ENCODE measurements at places on chromosomes 1 and 21.

- DNase-seq = no peak
Observed at GRCh38 chr1:93426181-93426580, 21.7 kb upstream of the FNBP1L start.

DNA sequence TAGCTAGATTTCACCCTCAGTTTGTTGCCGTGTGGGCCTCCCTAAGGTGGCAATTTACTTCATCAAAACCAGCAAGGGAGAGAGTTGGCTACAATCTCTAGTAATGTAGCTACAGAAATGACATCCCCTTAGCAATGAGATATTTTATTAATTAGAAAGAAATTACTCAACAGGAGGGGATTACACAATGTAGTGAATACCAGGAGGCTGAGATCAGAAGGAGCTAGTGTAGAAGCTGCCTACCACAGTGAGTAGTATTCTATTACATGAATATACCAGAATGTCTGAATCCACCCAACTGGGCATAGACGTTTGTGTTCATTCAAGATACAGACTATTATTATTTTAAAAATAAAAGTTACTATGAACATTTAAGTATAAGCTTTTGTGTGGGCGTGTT, 868.2 kb upstream of the CXADR start:
- no peak for DNase-seq

DNA sequence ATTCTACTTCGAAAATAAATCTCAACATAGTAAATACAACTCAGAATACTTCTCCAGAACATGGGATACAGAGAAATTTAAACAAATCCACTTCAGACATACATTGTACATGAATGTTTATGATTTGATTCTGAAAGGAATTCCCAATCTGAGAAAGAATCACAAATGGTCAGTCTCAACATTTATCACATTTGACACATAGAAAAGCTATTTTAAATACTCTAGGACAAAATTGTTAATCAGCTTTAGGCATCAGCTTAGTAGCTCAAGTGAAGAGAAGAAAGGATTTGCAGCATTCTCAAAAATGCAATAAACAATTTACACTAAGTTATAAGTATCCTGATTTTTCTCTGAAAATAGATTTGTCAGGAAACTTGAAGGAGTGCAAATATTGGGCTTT, 184.8 kb downstream of the PTPRC start:
- no peak for DNase-seq

DNA sequence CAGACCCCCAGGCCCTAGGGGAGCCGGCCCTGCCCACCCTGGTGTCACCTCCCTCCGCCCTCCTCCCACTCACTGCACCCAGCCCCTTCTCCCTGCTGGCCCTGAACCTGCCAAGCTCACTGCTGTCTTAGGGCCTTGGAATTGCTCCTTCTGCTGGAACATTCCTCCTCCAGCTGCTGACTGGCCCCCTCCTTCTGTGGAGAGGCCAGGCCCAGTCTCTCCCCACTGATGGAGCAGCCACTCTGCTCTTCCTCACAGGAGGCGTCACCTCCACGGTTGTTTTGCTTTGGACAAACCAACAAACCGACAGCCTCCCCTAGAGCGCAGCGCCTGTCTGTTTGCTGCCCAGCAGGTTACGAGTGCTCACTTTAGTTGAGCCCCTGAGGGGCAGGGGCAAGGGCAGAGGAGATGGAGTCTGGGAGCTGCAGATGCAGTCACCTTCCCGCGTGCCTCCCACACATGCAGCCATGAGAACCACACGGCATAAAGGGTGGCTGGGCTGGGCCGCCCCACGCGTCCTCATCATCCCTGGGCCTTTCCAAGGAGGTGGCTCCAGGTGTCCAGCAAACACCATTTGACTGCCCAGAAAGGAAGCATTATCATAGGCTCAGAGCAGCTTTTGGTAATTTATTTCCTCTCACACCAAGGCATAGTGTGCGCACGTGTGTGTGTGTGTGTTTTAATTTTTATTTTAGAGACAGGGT, 9.4 kb downstream of the OXCT2 start:
- DNase-seq = no peak

DNA sequence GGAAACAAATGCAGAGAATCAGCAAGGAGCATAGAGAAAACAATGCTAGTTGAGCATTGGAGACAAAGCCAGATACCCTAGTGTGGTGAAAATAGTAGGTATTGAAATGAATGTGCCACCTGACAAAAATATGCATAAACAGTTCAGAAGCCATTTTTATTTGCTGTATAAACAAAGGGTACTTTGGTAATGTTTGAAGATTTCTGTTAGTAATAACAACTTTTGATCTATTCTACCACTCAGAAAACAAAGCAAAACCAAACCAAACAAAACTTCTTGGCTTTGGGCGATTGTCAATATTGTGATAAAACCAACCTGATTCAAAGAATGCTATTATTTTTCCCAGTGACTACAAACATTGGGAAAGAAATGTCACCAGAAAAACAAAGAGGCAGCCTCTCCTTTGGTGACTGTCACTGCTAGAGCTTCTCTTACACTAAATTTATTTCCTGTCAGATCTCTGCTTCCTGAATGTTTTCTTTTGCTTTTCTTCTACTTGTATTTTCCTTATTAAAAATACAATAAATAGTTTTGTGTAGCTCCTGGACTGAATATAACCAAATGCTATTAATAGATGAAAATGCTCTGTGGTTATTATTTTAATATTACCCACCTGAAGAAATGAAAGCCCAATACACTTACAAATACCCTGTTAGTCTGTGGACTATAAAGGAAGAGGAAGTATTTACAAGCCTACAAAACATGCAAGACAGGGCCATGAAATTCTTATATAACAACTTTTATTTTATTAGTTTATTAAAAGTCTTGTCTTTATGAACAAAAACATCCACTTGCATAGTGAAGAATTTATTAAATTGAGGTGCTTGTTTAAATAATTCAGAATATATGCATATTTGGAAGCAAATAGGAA, 5.7 kb downstream of the ATP6V1G3 start:
- DNase-seq = peak; percentile 17

DNA sequence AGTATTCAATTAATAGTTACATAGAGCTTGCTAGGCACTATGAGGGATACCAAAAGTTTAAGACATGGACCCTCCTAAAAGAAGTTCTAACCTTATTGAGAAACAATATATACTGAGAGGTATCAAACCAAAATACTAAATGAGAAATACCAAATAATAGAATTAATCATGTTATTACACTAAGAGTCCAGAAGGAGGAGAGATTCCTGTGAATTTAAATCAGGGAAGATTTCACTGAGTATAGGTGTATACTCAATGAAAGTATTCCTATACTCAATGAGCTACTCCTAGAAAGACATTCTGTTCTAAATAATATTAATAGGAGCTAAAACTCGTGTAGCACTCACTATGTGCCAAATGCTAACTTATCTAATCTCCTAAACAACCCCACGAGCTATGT, 9.4 kb downstream of the CR1L start:
- DNase-seq = no peak

DNA sequence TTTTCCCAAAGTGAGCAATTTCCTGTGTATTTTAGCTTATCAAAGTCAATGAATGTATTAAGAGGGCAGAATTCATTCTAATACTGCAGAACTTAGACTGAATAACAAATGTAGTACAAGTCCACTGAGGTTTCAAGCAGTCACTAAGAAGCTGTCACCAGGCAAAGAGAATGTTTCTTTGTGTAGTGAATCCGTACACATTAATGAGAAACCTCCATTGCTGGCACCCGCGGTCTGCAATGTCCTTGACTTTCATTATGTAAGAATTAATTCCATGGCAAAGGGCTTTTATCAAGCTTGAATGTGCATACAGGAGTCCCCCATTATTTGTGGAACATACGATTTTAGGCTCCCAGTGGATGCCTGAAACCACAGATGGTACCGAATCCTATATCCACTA, 719.5 kb upstream of the TMPRSS15 start:
- DNase-seq = no peak

- DNase-seq = peak; percentile 21
Observed at GRCh38 chr1:160167580-160167979, 16.2 kb downstream of the ATP1A4 start.

DNA sequence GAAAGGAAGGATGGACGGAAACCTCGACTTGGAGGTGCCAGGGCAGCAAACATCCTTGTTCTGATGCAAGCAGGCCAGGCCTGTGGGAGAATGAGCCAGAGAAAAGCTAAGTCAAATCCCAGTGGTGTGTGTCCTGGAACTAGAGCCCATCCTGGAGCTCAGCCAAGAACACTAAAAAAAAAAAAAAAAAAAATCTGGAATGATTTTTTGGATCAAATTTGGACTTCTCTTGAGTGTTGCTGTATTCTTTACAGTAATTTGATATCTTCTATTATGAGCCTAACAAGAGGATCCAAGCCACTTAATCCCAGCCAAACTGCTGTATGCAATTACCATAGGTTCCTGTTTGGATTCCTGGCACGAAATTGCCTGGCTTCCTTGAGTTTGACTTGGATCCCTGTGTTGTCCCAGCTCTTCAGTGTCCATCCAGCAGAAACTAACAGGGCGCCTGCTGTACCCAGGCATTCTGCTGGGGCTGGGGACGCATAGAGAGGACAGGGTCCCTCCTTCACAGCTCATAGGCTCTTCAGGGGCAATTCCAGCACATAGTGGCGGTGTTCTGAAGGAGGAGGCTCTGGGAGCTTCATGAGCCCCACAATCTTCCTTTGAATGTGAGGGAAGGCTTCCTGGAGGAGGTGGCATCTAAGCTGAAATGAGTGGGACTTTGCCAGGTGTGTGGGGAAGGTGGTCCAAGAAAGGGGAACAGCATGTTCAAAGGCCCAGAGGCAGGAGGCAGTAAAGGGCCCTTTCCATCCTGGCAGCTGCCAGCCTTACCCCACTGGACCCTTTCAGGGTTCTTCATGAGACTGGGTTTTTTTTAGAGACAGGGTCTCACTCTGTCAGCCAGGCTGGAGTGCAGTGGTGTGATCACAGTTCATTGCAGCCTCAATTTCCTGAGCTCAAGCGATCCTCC, 24.7 kb downstream of the EPHX1 start:
- no peak for DNase-seq

DNA sequence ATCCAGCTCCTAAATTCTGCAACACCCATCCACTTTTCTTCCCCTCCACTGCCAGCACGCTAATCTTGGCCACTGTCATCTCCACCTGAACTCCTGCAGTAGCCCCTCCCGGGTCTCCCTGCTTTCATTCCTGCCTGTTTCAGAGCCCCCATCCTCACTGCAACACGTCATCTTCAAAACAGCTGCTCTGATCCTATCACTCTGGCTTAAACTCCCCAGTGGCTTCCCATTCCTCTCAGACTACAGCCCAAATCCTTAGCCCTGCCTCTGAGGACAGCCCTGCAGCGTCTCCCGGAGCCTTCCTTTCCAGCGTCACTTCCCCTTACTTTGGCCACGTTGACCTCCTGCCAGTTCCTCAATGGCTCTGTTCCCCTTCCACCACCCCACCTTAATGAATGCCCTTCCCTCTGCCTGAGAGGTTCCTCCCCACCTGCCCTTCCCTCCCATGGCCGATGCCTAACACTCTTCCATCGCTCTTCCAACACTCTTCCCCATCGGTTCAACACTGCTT, 22.9 kb upstream of the IFNAR2 start:
- no peak for DNase-seq

DNA sequence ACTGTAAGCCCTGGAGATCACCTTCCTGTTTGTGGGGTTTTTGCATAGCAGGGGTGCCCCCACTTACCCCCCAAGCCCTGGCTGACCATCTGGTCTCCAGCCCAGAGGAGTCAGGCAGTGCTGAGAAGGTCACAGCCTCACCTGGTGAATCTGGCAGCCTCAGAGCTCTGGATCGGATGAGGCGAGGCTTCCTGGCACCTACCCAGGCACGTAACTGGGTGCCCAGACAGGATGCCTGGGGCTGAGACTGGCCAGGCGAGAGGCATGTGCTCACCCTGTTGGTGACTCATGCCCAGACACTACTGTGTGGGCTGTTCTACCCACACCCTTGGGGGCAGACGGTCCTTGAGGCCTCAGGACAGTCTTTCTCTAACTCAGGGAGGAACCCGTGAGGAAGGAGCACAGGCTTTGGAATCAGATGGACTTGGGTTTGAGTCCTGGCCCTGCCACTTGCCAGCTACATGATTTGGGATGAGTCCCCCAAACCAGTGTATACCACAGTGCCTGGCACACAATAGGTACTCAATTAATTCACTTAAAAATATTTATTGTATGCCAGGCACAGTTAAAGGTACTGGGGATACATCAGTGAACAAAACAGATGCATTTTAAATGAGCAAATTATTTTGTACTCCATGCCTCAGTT, 15.1 kb upstream of the PADI3 start:
- no peak for DNase-seq

GRCh38 chr1:193157360-193157759, 29.1 kb downstream of the B3GALT2 start:
- DNase-seq = no peak

GRCh38 chr1:46513536-46513935, 23.9 kb downstream of the DMBX1 start:
- no peak for DNase-seq

DNA sequence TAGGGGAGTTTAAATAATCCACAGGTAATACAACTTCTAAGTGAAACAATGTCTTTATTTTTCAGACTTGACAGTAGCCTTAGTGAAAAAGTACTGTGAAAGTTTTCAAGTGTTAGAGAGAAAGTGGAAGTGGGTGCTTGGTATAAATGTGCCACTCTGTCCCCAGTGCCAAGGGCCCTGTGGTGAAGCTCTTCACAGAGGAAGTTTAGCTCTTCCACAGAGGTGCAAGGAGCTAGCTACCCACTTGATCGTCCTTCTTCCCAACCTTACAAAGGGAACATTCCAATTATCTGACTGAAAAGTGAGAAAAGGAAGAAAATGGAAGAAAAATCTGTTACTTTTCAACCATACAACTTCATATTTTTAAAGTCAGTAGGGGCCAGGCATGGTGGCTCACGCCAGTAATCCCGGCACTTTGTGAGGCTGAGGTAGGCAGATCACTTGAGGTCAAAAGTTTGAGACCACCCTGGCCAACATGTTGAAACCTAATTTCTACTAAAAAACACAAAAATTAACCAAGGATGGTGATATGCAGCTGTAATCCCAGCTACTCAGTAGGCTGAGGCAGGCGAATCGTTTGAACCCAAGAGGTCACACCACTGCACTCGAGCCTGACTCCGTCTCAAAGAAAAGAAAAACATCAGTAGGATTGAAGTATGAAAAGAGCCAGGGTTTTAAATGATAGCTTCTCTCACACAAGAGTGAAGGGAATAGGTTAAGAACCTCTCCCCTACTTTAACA, 41.0 kb upstream of the PTPRC start:
- no peak for DNase-seq
